GM04504 (cell line): ENCODE measurements at places on chromosomes 12 and 14.

DNA sequence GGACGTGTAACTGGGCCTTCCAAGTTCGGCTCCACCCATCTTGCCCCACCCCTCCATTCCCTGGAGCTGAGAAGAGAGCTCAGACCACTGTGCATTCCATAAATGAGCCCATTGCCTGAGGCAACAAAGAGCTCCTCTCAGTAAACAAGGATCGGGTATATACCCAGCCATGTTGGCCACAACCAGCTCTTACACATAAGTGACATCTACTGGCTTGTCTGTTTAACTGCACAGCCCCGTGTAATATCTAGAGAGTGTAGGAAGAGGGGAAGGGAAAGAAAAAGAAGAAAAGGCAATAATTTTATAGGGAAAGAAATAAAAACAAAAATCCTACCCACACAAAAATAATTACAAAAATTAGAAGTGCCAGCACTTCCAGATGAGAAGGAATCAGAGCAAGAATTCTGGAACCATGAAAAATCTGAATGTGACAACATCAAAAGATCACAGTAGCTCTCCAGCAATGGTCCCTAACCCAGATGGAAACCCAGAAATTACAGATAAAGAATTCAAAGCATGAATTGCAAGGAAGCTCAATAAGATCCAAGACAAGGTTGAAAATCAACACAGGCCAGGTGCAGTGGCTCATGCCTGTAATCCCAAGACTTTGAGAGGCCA lies 308.1 kb downstream of the RPAP3 start:
- peak; percentile 43 for DNase-seq

- DNase-seq, result no peak
Observed at GRCh38 chr12:12718381-12718759, 1.2 kb downstream of the CDKN1B start.

DNA sequence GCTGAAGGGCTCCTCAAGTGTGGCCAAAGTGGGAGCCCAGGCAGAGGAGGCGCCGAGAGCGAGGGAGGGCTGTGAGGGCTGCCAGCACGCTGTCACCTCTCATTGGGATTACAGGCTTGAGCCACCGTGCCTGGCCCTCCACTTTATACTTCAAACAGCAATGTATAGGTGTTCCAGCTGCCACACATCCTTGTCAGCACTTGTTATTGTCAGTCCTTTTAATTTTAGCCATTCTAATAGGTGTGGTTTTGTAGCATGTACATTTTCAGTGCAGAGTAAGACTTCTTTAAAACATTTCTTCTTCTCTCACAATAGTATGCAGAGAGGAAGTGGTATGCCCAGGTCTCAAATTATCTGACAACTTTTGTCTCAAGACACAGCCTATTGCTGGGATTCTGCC lies 27.5 kb upstream of the HNF1A start:
- DNase-seq, result no peak

DNA sequence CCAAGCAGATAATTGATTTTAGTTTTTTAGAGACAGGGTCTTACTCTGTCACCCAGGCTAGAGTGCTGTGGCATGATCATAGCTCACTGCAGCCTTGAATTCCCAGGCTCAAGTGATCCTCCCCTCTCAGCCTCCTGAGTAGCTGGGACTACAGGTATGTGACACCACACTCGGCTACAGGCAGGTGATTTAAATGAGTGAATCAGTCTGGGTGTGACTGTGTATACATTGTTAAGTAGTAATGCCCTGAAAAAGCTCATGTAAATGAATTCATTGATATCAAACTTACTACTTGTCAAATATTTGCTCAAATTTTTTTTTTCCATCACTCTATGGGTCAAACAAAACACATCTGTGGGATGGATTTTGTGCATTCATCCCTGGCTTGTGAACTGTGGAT lies 6.3 kb upstream of the USP44 start:
- DNase-seq, result no peak

DNA sequence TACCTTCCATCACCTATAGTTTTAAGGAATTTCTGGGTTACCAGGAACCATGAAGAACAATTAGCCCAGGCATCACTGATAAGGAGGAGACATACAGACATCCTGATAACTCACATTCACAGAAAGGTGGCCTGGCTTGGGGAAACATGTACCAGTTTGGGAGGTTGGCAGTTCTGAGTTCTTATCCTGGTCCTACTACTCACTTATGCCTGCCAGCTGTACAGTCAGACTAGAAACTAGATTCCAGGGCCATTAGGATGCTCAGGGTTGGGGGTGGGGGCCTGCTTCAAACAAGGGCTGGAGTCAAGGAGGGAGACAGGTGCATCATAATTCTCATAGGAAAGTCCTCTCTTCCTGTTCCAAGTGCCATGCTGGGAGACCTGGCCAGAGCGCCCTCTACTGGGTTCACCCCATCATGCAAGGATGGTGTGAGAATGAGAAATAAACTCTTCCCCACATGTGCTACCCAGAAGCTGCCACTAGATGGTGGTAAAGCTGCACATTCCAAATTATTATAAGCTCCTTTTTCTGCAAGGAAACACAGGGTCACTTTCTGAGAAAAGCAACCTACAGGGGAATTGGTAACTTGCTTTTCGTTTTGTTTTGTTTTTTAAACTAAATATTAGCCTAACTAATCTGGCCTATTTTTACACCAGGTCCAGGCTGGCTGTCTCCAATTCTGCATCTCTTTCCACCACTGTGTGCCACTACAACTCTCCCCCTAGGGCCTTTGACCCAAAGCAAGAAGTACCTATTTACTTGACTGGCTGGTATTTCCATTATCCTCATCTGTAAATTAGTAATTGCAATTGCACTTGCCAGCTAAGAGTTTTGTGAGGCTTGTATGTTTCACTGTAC lies 14.5 kb downstream of the OAS2 start:
- DNase-seq, result no peak

- no peak for DNase-seq
Observed at GRCh38 chr12:1819571-1819970, 794 bp upstream of the LRTM2 start.

- DNase-seq, result no peak
Observed at GRCh38 chr12:91651728-91652127, 469.1 kb upstream of the DCN start.

DNA sequence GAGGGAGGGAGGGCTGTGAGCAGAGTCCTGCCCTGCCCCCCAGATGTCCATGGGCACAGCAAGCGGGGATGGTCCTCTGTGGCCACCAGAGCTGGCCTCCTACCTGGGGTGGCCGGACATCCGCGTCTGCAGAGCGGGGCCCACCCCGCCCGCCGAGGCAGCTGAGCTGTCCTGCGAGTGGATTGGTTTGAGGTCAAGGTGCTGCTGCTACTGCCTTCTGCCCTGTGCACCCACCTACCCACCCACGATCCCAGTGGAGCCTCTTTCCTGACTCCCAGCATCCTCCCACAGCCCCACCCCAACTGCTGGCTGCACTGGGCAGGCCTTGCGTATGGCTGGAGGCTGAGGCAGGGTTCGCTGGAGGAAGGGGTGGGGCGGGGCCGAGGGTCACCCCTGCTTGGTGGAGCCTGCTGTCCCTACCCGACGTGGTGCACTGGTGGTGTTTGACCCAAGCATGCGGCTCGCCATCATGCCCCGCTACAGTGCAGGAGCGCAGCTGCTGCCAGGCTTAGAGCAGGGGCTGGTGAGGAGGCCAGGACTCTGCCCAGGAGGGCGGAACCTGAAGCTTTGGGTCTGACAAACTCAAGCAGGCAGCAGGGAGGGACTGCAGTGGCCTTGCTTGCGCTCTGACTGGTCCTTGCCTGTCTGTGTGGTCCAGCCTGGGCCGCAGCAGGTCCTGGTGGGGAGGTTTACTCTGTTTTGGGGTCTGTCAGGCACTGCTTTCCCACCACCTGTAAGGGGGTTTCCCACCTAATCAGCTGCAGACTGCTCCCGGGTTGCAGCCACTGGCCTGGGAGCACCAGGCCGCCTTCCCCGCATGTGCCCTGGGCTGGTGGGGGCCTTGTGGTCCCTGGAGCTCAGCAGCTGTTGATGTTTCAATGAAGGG lies 23.7 kb downstream of the CEP170B start:
- DNase-seq, result no peak

DNA sequence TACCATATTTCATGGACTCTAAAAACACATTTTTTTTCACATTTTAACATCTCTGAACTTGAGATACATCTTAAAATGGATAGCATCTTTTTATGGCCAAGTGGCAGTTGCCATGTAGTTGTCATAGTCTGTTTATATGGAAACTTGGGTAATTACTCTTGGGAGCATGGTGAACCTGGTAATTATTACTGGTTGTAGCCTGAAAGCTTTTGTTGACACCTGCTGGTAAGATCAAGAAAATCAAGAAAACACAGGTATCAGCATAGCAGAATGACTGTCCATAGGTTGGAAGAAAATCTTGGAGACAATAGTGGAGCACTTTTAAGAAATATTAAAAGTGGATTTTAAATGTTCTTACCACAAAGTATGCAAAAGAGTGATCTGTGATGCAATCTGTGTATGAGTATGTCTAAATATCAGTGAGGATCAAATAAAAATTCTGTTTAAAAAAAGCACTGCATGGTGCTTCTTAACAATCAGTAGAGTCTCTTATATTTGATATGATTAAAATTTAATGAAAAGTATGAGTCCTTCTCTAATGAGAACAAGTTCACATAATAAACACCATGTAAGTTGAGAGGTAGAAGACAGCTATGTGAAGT lies 44.2 kb downstream of the TTC8 start:
- DNase-seq, result no peak

GRCh38 chr12:5506295-5506694 lies 74.4 kb downstream of the NTF3 start:
- DNase-seq, result no peak

- DNase-seq, result no peak
Observed at GRCh38 chr12:34345801-34346200, 323.5 kb downstream of the ALG10 start.

DNA sequence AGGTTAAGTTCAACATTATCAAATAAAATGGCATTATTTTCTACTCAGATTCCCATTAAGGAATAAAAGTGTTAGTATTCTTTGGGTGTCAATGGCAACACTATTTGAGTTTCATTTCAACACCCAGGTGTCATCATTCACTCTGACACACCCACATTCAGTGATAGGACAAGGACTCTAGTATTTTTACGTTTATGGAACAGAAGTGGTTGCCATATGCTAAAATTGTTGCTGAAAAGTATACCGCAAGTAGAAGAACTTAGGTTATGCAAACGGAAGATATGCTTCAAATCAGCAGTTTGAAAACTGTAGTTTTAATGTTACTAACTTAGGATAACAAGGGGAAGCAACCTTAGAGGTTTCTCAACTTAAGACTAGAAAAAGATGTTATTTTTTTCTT lies 20.0 kb upstream of the SGPP1 start:
- no peak for DNase-seq

DNA sequence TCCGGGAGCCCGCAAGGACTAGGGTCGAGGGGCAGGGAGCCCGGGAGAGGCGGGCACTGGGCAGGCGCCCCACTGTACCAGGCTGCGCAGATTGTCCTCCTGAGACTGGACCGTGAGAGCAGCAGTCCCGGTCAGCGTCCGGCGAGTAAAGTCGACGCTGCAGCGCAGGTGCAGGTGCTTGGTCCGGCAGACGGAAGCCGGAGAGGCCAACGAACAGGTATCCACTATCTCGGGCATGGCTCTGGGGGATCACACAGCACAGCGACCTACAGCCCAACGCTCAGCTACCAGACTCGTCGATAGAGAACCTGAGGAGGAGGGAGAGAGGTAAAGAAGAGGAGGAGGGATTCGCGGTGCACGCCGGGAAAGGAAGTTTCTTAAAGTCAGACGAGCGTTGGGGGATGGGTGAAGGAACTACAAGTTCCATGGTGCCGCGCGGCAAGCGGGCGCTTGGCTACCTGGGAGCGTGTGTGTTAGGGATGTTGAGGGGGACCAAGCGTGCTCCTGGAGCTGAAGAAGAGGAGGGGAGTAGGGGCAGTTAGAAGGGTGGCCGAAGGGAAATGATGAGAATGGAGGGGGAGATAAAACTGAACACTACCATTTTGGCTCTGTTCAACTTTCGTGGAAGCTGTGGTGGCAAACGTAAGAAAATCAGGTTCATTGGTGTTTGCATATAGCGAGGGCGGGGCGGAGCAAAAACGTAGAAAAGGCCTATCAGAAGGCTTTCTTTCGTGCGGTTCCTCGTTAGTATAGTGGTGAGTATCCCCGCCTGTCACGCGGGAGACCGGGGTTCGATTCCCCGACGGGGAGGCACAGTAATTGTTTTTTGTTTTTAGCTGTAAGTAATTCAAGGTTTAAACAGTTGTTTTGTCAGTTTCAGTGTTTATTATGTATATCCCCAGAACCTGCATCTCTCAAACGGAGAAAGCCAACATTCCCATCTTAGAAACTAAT lies at the start of gene LTA4H:
TSS of gene LTA4H (minus strand) at position 305 of the 954 bp plus-strand sequence. CDS start at position 237, 68 bp downstream.
- peak; percentile 95 for DNase-seq

GRCh38 chr12:47272412-47273190 lies 192.8 kb upstream of the AMIGO2 start:
- no peak for DNase-seq

DNA sequence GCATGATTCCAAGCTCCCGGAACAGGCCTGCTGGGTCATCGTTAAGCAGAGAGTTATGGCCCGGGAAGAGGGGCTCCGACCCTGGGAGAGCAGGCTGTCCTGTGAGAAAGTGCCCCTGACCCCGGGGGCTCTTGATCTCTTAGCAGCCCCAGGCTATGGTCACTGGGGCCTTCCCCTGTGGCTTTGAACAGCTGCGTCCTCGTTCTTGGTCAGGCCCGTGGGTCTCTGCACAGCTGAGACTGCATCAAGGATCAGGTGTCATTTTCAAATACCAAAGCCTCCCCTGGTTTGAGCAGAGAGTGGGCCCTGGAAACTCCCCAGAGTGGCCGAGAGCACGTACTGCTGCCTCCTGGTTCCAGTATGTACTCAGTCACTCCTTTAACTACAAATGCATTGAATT lies 114.8 kb downstream of the ESRRB start:
- DNase-seq, result no peak

DNA sequence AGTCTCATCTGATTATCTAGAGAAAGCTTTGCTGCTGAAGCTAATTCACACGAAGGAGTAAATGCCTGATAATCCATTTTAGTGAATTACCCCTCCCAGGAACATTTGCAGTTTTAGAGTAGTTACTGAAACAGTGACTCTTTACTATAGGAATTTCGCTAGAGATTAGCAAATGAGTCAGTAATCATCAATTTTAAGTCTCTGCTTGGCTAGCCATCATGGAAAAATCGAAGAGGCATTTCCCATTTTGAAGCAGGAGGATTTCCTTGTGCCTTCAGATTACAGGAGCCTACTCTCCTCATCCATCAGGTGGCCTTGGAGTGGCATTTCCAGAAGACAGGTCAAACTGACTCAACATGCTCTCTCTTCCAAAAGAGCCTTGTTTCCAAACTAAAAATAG lies 154.5 kb downstream of the EGLN3 start:
- DNase-seq, result no peak

DNA sequence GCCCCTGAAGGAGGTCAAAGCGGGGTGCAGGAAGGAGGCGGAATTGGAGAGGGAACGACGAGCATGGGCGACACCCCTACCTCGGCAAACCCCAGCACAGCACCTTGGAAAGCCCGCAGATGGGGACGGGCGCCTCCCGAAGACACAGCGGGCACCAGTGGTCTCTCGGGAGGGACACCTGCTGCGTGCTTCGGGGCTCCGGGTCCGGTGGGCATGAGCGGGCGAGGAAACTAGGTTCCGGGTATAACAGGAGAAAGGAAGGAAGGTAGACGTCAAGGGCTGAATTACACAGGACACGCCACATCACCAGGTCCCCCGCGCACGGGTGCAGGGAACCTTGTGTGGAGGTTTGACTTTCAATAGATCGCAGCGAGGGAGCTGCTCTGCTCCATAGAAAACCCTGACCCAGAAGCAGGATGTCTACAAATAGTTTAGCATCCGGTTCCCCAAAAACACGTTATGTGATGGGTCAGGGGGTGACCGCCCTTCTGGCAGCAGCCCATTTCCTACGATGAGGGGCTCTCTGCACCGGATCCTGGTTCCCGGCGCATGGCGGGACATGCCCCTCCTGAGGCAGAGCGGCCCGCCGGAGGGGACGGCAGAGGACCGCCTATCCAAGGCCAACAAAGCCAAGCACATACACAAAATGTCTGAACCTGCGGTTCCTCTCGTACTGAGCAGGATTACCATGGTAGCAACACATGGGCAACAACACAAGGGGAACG lies 196.9 kb downstream of the ALG10 start:
- DNase-seq, result no peak
